ENCODE measurements at places on chromosomes 16 and 17. TPM values are rescaled to one million over a fixed set of nuclear protein-coding genes. Genes with fewer than 3 reads are reported as not detected.

The G6PC1 gene
- not detected for total RNA-seq

The TBC1D3G gene
- total RNA-seq, result not detected

The TBC1D3 gene
- total RNA-seq, result not detected

The RRN3 gene
- 41.6 TPM for total RNA-seq

The METRNL gene
- 29.6 TPM for total RNA-seq

The CD7 gene
- total RNA-seq, result not detected

The GRAP gene
- 0.20 TPM for total RNA-seq

The CD300E gene
- not detected for total RNA-seq

The ABCA10 gene
- total RNA-seq, result 0.12 TPM

The USB1 gene
- total RNA-seq, result 80.5 TPM

The C1QTNF8 gene
- not detected for total RNA-seq

The SMARCD2 gene
- 50.2 TPM for total RNA-seq

The OSGIN1 gene
- total RNA-seq, result 26.7 TPM

The SGSH gene
- 23.9 TPM for total RNA-seq

The PERCC1 gene
- not detected for total RNA-seq

The GLIS2 gene
- 27.0 TPM for total RNA-seq

The KRT27 gene
- not detected for total RNA-seq

The RASD1 gene
- total RNA-seq, result 1.3 TPM

The KCNG4 gene
- not detected for total RNA-seq

The TMEM106A gene
- total RNA-seq, result 0.94 TPM

The SLC38A8 gene
- total RNA-seq, result not detected

The HOXB7 gene
- total RNA-seq, result 30.8 TPM

The LUC7L gene
- total RNA-seq, result 45.7 TPM

The KRTAP1-3 gene
- total RNA-seq, result not detected

The RAMP2 gene
- 1.7 TPM for total RNA-seq

The DNAAF8 gene
- total RNA-seq, result 0.75 TPM

The GOT2 gene
- total RNA-seq, result 167 TPM

The AIPL1 gene
- not detected for total RNA-seq

The BCO1 gene
- total RNA-seq, result 1.1 TPM

The TPSD1 gene
- total RNA-seq, result not detected

The TBKBP1 gene
- total RNA-seq, result 5.4 TPM

The SSTR5 gene
- total RNA-seq, result 0.49 TPM

The YPEL3 gene
- 8.8 TPM for total RNA-seq

The CDK5R1 gene
- total RNA-seq, result 4.8 TPM

The NOG gene
- 0.78 TPM for total RNA-seq

The NXPH3 gene
- 0.50 TPM for total RNA-seq

The CCDC40 gene
- total RNA-seq, result 3.7 TPM

The PPP1R27 gene
- not detected for total RNA-seq

The PIRT gene
- not detected for total RNA-seq

The ARL6IP1 gene
- total RNA-seq, result 316 TPM

The ZACN gene
- 0.18 TPM for total RNA-seq

The CBFA2T3 gene
- 0.43 TPM for total RNA-seq

The C17orf100 gene
- total RNA-seq, result 1.8 TPM

The APOBR gene
- not detected for total RNA-seq

The CCL18 gene
- total RNA-seq, result not detected

The CRHR1 gene
- 0.20 TPM for total RNA-seq

The ITGA2B gene
- 1.2 TPM for total RNA-seq

The CLEC3A gene
- not detected for total RNA-seq

The ZCCHC14 gene
- total RNA-seq, result 6.9 TPM

The GFAP gene
- 0.98 TPM for total RNA-seq

The CFAP119 gene
- total RNA-seq, result 7.7 TPM

The ZMYND15 gene
- 0.74 TPM for total RNA-seq

The DLX4 gene
- 1.7 TPM for total RNA-seq
